ENCODE measurements at places on chromosomes 1 and 21.
A peak's percentile ranks its signal among the peaks of the same experiment; 100 is the strongest.

DNA sequence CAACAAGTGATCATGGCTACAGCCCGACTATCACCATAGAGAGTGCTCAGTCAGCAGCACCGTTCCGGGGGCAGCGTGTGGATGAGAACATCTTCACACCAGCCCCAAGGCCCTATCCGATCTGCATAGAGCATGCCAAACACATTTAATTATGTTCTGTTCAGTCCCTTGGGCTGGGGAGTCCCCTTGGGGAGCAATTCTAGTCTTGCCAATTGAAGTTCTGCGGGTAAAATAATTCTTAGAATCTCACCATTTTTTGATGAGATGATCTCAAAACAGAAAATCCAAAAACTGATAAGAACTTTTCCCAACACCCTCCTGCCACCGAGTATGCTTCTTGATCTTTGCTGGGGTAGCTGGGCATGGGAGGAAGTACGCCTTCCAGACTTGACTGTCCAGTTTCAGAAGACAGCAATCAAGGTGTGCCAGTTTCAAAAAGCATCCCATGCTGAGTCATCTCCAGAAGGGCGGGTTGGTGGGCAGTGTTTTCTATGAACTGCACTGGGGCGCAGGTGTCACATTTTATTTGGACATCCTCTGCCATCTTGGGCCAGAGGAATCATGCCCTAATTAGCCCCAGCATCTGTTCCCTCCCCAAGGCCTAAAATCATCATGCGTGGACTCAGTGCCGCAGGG, 20.8 kb upstream of the PTPRF start:
- no peak for DNase-seq

- no peak for DNase-seq
Measured at GRCh38 chr21:33981391-33982101, 65.9 kb upstream of the ATP5PO start.

- DNase-seq = no peak
Measured at GRCh38 chr1:37951041-37951782, 4.4 kb upstream of the INPP5B start.

DNA sequence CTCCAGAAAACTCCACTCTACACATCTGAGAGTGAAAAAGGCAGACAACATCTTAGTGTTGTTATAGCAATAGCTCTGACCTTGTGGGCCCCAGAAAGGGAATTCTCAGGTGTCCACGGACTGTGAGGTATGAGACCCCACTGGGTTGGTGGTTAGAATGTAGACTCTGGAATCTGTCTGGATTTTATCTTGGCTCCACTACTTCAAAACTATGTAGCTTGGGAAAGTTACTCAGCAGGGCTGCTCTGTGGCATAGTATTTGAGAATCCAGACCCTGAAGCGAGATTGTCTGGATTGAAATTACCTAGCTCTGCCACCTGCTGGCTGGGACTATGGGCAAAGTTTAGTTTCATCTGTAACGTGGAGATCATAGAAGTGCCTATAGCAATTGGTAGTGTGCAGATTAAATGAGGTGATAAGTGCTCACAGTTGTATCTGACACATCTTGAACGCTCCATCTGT, 25.8 kb downstream of the PRDM2 start:
- DNase-seq = no peak

DNA sequence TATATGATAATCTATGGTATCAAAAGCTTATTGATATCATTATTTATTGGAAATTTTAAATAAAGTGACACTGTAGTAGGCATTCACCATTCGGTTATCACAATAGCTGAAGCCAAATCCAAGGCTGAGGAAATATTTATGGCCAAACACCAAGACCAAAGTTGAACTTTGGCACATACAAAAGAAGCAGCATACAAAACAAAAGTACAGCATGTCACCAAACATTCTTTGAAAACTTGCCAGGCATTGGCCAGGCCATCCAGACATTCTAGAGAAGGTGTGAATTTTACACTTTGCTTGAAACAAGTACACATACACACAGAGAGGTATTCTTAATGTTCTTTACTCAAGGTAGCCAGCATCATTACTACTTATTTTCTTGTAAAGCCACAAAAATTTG, 544.4 kb upstream of the CXADR start:
- DNase-seq = no peak

DNA sequence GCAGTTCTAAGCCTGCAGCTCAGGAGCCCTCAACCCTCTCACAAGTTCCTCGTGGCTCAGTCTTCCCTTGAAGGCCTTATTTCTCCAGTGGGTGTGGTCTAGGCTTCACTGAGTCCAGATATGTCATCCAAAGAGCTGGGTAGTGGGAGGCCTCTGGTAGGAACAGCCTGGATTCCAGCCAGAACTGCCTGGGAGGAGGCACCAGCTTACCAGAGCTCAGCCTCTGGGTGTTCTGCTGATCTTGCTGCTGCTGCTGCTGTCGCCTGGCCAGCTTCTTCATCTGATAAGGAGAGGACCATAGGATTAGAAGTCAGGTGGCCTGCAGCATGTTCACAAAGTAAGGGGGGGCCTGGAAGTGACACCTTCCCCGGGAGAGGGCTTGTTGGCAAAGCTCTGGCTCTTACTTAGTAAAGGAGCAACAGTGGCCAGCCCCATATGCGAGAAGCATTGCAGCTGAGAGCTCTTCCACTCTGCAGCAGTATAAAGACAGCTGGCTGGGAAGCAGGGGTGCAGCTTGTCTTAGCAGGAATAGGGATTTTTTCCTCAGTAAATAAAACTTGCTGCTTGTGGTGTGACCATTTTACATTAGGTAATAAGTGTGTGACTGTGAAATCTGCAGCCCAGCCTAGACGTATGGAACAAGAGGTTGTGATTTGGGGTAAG, 148.5 kb downstream of the LMX1A start:
- DNase-seq = no peak

DNA sequence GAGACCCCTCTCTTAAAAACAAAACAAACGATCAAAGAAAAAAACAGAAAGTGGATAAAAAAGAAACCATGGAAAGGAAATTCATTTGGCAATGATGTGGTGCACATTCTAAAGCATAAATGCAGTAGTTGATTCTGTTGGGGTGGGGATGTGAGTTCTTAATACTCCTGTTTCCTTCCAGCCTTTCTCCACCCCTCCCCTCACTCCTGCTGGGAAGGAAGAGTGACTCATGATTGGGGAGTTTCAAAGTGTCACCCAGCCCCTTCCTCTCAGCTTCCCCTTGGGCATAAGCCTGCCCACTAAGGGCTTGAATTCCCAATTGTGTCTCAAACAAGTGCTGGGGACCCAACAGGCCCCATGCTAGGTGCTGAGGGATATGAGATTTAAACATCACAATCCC, 6.7 kb upstream of the PINK1 start:
- DNase-seq = no peak

DNA sequence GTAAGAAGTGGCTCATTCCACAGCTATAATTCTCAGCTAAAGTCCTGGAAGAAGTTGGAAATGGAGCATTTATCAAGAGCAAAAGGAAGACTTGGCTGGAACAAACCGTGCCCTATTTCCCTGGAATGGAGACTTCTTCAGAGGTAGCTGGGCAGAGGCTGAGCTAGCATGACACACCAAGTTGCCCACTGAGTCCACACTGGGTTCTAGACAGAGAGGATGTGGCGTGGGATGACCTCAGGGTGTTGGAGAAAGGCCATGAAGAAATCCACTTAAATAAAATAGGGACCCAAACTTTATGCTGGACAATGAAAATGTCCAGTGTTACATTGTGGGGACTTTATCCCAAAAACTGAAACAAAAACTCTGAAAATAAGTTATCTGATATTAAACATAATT, 116.2 kb downstream of the KCNJ6 start:
- no peak for DNase-seq

DNA sequence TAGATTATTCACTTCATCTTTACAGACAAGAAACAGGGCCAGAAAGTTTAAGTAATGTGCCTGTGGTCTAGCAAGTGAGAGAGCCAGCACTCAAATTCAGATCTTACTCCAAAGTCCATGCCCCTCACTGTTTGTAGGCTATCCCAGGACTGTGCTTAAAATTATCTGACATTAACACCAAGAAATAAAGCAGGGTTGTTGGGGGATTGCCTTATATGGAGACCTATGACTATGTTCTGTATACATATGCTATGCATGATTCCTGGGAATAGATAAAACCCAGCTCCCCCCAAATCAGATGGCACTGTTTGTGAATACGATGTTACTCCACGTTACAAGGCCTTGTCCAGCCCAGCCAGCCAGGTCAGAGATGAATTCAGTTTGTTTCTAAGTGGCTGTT, 131.6 kb upstream of the HOOK1 start:
- DNase-seq = no peak

DNA sequence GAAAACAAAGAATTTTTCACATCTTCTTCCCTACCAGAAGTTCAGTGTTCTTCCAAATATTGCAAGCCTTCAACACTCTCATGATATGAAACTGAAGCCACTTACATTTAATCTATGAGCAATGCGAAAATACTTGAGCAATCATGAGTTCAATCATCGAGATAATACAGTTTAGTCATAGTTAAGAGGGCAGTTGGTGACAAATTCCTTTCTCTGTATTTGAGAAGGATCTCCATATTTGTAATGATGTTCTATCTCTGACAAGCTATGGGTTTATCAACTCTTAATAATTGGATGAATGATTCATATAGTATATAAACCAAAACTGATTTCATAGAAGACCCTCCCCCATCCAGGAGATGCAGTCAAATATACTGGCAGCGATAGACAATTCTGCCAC, 29.7 kb upstream of the PYHIN1 start:
- no peak for DNase-seq

GRCh38 chr1:174875306-174875705, 124.4 kb upstream of the CACYBP start:
- DNase-seq = no peak

GRCh38 chr1:164902491-164902890, 343.5 kb downstream of the PBX1 start:
- DNase-seq = no peak

DNA sequence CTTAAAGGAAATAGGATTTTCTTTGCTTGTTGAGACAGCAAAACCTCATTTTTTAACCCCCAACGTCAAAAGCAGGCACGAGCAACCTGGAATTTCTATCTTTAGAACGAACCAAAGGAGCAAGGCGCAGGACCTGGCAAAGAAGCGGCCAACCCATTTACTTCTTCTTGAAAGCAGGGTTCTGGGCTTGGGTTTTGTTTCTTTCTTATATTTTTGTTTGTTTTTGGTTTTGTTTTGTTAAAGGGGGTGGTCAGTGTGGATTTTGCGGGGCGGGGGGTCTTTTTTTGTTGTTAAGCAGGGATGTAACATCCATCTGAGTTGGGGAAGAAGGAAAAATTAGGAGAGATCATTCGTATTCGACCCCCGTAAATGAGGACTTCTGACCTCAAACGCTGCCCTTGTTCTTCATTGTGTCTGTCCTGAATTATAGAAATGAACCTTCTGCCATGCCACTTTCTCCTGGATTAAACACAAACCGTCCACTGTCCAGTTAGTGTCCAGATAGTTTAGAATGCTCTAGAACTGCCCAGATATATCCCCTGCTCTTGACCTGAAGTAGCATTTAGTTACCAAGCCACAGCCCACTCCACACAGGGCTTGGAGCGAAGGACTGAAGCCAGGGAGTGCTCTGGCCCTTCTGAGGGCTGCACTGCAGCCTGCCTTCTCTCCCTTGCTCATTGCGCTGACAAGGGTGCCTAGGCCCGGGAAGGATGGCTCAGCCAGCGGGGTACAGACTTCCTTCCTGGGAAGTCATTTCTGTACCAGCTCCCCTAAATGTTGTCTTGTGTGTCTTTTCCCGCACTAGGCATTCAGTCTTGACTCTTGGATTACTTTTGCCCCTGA, 909 bp upstream of the APP start:
- no peak for DNase-seq

DNA sequence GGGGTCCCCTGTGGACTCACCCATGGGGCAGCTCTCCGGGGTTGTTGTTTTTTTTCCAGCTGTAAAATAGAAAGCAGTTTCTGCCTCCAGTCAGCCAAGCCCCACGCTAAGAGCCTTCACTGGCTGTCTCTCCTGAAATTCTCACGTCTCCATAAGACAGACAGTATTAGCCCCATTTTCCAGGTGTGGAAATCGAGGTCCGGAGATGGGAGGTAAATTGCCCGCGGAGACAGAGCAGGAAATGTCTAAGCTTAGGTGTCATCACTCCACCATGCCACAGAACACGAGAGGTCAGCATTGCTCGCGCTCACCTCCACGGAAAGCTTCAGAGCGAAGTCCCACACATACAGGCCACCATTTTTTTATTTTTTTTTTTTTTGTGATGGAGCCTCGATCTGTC, 44.6 kb downstream of the TNFRSF8 start:
- DNase-seq = no peak

DNA sequence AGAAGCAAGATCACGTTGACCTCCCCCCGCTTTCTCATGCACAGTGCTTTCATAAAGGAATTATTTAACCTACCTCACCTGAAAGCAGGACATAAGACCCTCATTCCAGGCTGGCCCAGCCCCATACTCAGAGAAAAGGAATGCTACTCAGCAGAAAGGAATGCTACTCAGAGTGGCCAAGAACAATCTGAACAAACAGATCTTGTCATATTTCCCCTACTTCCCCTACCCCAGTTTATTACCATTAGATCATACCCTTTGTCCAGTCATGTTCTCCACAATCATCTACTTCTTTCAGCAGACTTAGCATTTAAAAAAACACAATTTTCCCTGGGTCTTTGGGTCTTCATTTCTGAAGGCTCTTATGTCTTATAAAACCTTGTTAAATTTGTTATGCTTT, 89.8 kb downstream of the SLC16A1 start:
- DNase-seq = no peak

DNA sequence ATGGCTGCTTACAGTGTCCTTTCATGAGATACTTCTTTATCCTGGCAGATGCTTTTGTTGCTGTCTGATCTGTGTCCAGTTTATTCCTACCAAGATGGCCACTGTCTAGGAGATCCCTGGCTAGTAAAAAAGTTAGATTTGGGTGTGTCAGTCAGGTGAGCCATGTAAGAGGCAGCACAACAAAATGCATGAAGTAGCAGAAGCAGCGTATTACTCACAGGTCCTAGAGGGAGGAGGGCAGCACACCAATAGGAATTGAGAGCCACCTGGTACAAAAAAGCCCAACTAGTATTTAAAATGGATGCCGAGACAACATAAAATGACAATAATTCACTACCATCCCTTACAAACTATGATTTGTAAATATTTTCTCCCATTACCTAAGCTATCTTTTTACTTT, 22.8 kb upstream of the ZNF697 start:
- no peak for DNase-seq

DNA sequence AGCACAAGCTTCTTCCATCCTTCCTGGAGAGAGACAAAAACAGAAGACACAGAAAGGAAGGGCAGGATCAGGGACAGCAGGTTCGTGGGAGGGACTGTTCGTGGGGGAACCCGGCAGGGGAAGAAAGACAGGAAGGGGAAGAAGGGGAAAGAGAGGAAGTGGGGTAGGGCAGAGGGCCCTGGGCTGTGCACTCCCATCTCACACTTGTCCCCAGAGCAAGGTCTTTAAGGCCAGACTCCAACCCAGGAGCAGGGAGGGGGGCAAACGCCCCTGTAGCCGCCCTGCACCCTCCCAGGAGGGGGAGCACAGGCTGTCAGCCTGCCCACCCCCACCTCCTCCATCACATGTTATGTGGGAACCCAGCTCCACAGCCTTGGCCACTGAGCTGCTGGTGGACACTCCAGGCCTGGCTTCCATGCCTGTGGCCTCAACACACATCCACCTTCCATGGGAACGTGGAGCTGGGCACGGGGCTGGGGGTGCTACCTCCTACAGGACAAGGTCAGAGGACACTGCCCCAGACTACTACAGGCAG, 9.3 kb downstream of the SLC19A1 start:
- DNase-seq = no peak

- DNase-seq = peak; percentile 27
Measured at GRCh38 chr1:38814444-38814983, 45.1 kb downstream of the RRAGC start.

GRCh38 chr1:246295340-246295739, 211.7 kb downstream of the SMYD3 start:
- DNase-seq = no peak
